Aorta (tissue), 5 donors: ENCODE measurements at places on chromosomes 16 and 17.

GRCh38 chr17:77036841-77037381 is 103.9 kb upstream of the SEC14L1 start:
- no peaks in the 10 kb centered on the region for H3K4me1 ChIP-seq
- DNase-seq, result no peak
- no peak overlapping the region for H3K27ac ChIP-seq
- no peaks in the 10 kb centered on the region for H3K36me3 ChIP-seq
- no peak overlapping the region for H3K4me3 ChIP-seq
- no peaks in the 10 kb centered on the region for H3K27me3 ChIP-seq

DNA sequence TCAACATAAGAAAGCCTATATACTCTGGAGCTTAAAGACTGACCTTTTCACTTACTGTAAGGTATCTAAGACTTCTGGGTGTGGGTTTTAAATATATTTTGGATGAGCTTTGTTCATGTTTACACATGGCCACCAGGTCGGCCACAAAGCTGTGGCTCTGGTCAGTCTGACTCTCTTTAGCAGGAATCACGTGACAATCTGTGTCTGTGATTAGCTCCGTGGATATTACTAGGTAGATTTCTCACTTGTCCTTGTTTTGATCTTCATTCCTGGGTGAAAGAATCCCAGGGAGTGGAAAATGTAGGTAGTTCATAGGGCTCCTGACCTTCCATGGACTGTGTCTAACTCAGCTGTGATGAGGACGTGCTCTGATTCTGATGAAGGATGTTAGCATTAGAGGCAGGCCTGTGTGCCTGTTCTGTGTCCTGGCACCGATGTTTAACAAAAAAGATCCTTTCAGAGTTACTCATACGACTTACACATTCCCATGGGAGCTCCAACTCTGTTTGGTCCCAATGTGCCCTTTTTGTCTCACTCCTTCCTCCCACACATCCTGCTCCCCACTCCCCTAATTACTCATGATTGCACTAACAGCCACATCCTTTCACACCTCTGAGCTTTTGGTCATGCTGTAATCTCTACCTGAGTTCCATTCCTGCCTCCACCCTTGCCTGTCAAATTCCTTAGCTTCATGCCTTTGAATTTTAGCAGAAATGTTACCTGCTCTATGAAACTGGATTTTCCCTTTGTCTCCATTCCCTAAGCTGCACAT is 425.1 kb downstream of the MAF start:
- DNase-seq, result no peak
- H3K27me3 ChIP-seq, result no peaks in the 10 kb centered on the region
- H3K4me3 ChIP-seq, result no peak overlapping the region
- H3K27ac ChIP-seq, result no peak overlapping the region
- H3K4me1 ChIP-seq, result no peaks in the 10 kb centered on the region

DNA sequence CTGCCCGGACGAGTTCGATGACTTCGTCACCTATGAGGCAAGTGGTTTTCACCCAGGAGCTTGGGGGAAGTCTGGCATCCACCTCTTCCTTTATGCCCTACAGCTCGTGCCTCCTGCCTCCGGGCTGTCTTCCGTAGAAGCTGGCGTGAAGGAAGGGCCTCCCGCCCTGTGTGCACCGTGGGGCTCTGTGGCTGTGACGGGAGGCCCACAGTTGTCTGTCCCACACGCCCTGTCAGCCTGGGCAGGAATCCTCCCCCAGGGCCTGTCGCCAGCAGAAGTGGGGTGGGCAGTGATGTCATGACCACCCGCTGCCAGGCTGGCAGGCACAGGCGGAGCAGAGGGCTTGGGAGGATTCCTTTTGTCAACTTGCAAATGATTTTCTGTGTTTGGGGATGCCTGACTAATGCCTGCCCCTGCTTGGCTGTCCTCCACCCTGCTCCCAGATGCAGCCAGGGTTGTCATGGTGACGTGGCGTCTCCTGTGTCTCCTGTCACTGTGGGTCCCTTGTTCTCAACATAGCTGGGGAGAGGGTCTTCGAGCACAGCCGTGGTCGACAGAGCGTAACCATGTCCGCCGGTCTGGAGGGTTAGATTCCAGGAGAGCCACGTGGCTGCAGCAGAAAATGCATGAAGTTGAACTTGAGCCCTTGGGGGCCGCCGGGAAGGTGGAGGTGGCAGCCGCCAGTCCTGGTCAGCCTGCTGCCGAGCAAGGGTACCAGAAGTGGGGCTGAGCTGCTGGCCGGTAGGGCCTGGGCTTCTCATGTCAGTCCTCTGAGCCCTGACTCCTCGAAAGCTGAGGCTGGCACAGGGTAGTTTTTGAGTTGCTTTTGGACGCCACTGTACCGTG is 46.1 kb downstream of the RAB11FIP3 start:
- H3K36me3 ChIP-seq, result no peaks in the 10 kb centered on the region
- no peaks in the 10 kb centered on the region for H3K27me3 ChIP-seq
- H3K4me3 ChIP-seq, result no peak overlapping the region
- DNase-seq, result no peak
- H3K4me1 ChIP-seq, result no peaks in the 10 kb centered on the region
- H3K27ac ChIP-seq, result no peak overlapping the region

- H3K27ac ChIP-seq, result no peak within 1 kb of the TSS
- no peak for DNase-seq
- H3K27me3 ChIP-seq, result peaks cover 3% of the 10 kb centered on the region
- no peaks in the 10 kb centered on the region for H3K4me1 ChIP-seq
These were observed at the start of gene KRT222 for GRCh38 chr17:40664582-40665333. Gene KRT222, minus strand, starts transcription at chr17:40665177. Its CDS starts 78 bp downstream, at chr17:40665099.

GRCh38 chr17:12057520-12057919 is 36.8 kb downstream of the MAP2K4 start:
- H3K27me3 ChIP-seq, result no peaks in the 10 kb centered on the region
- H3K36me3 ChIP-seq, result no peaks in the 10 kb centered on the region
- H3K4me3 ChIP-seq, result no peak overlapping the region
- H3K4me1 ChIP-seq, result peaks cover 2% of the 10 kb centered on the region
- no peak overlapping the region for H3K27ac ChIP-seq
